Activated naive CD4-positive, alpha-beta T cell treated with Interleukin-2 at 50 U/mL for 16 hours (primary cell): ENCODE measurements at places on chromosomes 4 and X.

DNA sequence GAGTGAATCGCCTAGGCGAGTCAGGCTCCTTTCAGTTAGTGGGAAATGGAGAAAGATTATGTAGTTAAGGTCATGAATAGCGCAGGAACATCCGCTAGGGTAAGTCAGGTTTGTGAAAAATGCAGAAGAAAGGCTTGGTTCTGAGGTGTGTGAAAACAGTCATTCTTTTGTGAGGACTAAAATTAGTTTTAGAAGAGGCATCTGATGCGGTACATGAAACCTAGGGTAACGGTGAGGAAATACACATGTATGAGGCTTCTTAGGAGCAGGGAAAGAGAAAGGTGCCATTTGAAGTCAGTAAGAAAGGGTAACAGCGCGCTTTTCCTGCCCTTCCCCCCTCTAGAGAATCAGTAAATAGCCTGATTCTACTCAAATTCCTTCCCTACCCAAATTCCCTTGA is 570 bp upstream of the RNF128 start:
- no peak for DNase-seq

- no peak for DNase-seq
Measured at GRCh38 chr4:23876418-23877089, 13.3 kb downstream of the PPARGC1A start.

GRCh38 chr4:7700665-7701064 is 239.0 kb downstream of the AFAP1 start:
- DNase-seq = no peak

- DNase-seq = no peak
Measured at GRCh38 chr4:73870768-73871167, 1.6 kb downstream of the CXCL1 start.

DNA sequence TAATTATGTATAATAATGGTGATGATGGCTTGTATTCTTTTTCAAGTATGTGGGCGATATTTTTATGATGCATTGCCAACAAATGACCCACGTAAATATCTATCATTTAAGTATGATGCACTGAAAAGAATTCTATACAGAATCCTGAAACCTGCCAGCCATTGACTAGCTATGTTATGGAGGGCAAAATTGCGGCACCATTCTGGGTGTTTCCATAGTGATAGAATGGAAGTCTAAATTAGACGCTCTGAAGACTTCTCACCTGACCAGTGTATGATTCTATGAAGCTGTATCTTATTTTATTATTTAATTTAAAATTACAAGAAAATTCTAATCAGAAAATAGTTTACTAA is 677 bp upstream of the CENPC start:
- no peak for DNase-seq

GRCh38 chrX:55342533-55343501 is 78.1 kb upstream of the PAGE3 start:
- peak; percentile 29 for DNase-seq

DNA sequence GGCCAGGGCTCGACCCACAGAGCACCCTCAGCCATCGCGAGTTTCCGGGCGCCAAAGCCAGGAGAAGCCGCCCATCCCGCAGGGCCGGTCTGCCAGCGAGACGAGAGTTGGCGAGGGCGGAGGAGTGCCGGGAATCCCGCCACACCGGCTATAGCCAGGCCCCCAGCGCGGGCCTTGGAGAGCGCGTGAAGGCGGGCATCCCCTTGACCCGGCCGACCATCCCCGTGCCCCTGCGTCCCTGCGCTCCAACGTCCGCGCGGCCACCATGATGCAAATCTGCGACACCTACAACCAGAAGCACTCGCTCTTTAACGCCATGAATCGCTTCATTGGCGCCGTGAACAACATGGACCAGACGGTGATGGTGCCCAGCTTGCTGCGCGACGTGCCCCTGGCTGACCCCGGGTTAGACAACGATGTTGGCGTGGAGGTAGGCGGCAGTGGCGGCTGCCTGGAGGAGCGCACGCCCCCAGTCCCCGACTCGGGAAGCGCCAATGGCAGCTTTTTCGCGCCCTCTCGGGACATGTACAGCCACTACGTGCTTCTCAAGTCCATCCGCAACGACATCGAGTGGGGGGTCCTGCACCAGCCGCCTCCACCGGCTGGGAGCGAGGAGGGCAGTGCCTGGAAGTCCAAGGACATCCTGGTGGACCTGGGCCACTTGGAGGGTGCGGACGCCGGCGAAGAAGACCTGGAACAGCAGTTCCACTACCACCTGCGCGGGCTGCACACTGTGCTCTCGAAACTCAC is 3.6 kb downstream of the MID1IP1 start:
- peak; percentile 39 for DNase-seq

- DNase-seq = no peak
Measured at GRCh38 chr4:107213410-107213809, 177.3 kb upstream of the DKK2 start.

DNA sequence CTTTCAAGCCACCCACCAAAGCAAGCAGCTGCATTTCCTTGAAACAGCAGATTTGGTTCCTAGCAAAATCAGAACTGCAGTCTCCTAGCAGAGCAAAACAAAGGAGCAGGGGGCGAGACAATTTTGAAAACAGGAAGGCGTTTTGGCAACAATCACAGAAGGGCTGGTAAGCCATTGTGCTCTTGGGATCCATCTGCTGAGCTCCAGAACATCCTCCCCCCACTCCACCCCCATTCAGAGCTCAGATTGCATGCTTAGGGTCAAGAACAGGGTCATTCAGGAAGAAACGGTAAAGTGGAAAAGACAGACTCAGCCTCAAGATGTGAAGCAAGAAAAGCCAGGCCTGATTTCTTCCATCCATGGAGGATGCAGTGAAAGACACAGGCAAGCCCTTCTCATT is 7.6 kb upstream of the PCDH19 start:
- DNase-seq = no peak

- no peak for DNase-seq
Measured at GRCh38 chrX:42496239-42496638, 281.7 kb downstream of the PPP1R2C start.

DNA sequence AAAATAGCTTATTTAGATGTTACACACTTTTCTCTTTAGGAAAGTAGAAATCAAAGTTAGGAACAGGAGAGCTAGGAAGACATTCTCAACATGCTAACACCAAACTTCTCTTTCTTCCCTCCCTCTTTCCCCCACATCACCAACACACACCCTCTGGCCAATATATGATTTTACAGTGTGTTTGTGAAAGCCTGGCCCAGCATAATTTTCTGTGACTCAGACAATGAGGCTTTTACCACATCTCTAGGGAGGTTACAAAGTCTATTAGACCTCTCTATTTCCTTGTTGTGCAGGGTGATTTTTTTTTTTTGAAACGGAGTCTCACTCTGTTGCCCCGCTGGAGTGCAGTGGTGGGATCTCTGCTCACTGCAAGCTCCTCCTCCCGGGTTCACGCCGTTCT is 189.9 kb downstream of the AASDH start:
- no peak for DNase-seq

DNA sequence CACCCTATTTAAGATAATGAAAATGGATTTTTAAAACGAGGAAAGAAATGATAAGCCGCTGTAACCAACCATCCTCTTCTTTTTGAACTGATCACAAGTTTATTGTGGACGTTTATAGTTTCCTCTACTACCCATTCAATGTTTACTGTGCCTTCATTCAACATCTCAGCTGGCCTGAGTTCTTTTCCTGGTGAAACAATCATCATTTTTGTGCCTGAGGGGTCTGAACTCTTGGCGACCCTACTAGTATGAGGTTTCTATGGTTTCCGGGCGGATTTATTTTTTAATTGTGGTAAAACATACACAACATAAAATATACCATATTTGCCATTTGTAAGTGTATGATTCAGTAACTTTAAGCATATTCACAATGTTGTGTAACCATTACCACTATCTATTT is 100.7 kb downstream of the SPRY1 start:
- no peak for DNase-seq

DNA sequence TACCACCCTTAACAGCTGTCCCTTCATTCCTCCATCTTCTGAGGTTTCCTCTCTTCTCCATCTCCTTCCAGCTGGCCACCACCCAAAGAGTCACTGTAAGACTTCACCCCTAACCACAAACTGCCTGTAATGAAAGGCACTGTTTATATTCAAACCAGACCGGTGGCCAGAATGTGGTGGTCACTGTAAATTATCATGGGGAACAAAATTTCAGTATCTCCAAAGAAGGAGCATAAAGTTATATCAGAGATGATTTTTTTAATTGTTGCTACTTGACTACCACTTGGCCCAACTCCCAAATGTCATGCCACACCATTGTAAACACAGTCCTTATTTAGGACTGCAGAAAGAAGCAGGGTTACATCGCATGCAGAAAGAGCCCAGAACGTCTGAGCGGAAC is 44.8 kb downstream of the SMARCA1 start:
- DNase-seq = no peak

- no peak for DNase-seq
Measured at GRCh38 chr4:179123084-179123483, 1680.8 kb upstream of the AGA start.

- DNase-seq = no peak
Measured at GRCh38 chrX:153336121-153336894, 2.4 kb downstream of the ZNF275 start.

DNA sequence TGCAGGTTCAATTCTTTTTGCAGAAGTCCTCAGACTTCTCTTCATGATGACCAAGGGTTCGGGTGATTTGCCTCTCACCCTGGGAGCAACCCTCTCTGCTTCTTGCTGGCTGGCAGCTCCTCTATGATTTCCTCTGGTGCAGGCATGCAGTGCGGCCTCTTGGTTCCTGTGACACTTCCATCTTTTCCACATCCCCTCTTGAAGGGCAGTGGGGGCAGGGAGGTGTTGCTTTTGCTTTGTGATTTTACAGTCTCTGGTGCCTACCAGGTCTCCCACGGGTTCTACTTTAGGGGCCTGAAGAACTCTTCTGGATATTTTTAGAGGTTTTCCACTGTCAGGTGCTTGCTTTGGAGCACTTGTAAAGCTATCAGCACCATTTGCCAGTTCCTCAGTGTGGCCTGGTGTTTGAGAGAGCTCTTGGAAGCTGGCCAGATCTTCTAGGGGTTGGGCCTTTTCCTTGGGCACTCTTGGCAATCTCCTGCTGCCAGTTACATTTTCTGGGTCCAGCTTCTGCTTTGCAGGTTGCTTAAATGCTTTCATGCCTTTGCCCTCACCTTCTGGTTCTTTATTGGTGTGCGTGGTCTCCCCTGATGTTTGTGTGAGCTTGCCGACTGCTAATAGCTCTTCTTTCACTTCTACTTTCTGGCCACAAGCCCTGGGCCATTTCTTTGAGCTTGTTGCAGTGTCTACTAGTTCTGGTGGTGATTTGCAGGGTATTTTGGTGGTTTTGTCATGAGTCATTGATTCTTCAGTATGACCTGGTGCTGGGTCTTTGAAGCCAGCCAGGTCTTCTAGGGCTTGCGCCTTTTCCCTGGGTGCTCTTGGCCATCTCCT is 11.5 kb upstream of the CHST7 start:
- DNase-seq = no peak

- DNase-seq = no peak
Measured at GRCh38 chrX:100477958-100478357, 67.9 kb upstream of the PCDH19 start.

DNA sequence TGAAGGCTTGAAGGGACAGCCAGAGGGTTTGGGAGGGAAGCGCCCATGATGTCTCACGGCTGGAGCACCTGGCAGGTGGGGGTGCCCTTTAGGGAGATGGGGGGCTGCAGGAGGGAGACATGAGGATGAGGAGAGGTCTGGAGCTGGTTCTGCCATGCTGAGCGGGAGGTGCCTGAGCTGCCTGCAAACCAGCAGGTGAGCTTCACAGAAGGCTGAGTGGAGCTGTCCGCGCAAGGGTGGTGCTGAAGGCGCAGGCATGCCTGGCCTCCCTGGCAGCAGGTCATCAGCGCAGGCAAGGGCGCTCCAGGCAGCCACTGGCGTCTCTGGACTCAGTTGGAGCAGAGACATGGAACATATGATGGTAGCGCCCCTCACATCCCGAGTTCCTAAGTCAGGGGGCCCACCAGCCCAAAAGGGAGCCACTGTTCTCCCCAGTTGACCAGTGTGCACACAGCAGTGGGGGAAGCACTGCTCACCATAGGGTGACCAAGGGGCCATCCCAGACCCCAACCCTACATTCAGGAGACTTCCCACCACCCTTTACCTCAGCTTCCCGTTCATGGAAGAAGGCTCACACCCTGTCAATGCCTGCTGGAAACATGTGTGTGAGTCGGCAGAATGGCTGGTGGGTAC is 25.8 kb downstream of the ADRA2C start:
- no peak for DNase-seq

GRCh38 chrX:103362474-103362873 is 6.2 kb downstream of the TCEAL9 start:
- no peak for DNase-seq

- DNase-seq = no peak
Measured at GRCh38 chrX:124280294-124280902, 52.1 kb upstream of the TEX13D start.

DNA sequence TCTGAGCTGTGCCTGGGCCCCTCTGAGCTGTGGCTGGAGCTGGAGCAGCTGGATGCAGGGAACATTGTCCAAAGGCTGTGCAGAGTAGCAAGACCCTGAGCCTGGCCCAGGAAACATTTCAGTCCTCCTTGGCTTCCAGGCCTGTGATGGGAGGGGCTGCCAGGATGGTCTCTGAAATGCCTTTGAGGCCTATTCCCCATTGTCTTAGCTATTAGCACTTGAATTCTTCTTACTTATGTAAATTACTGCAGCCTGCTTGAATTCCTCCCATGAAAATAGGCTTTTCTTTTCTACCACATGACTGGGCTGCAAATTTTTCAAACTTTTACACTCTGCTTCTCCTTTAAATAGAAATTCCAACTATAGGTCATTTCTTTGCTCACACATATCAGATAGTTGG is 349.8 kb upstream of the KLHL4 start:
- no peak for DNase-seq

GRCh38 chr4:94472056-94472826 is 20.5 kb downstream of the PDLIM5 start:
- DNase-seq = no peak

DNA sequence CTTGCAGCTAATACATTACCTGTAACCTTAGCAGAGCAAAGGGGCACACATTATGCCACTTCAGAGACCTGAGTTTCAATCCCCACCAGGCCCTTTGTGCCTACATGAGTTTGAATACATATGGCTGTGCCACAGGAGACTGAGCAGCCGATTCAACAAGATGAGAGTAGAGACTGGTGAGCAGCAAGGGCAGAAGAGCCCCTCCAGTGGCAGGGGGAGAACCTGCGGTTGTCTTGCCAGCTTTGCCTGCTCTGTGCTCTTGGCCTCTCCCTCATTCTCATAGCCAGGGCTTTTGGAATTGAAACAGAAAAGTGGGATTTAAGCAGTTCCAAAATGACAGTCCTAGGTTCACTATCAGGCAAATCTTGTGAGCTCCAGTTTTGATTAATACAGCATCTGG is 52.3 kb upstream of the CLNK start:
- no peak for DNase-seq

GRCh38 chr4:152459326-152459725 is 76.6 kb downstream of the FBXW7 start:
- no peak for DNase-seq

DNA sequence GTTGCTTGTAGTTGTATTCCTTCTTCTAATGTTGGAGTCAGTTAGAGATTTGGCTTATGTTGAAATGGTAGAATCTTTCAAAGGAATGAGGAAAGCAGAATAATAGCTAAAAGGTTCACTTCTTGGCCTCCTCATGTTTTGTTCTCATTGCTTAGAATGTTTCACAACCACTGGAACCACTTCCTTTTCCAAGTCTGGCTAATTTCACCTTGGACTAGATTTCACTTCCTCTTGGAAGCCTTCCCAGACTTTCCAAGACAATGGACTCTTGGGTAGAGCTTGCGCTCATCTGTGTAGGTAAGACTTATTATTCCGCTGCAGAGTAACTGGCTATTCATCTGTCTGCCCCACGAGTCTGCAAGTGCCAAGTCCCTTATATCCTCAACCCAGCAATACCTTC is 8.3 kb downstream of the SPATA18 start:
- no peak for DNase-seq

GRCh38 chrX:39133971-39134370 is 332.7 kb downstream of the MID1IP1 start:
- DNase-seq = peak; percentile 6
